ENCODE measurements at places on chromosomes 4 and X.

DNA sequence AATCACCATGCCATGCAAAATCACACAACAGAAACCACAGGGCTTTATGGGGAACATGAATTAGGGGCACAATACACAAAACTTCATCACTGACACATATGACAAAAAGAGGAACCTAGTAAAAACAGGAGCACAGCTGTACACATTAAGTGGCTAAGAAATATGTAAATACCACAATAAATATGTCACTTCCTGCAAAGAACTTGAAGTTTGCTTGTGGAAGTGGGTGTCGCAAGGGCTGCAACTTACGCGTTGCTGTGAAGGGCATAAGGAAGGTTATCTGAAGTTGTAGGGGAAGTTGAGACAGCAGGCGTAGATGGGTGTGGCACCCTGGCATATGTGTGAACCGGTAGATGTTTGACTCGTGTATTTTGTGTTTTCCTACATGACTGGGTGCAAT lies 42.4 kb downstream of the CLCN4 start:
- DNase-seq: no peak

GRCh38 chrX:87525771-87526229 lies 8.2 kb downstream of the KLHL4 start:
- DNase-seq: no peak

DNA sequence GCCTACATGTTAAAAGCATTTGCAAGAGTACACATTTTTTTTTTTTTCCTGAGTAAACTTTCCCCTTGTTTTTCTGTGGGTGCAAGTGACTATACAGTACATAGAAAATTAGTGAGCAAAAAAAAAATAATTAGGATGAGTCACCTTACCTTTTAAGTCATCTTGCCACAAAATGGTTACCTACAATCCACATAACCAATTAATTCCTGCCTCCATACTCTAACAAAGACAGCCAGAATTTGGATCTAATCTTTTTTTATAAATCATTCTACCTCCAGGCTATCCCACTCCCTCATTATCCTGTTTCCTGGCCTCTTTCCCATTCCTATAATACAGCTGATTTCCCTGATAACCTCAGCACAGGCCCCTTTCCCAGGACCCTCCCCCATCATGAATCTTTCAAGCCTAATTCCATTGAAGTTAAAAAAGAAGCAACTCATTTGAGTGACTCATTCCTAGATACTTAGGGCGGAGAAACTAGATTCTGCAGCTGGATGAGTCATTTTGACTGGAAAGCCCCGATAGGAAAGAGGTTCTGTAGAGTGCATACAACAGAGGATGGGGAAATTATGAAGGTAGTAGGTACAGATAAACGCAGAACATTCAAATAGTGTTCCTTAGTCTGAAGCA lies 128.2 kb downstream of the C4orf51 start:
- DNase-seq: no peak

GRCh38 chrX:132442691-132443090 lies 46.1 kb downstream of the MBNL3 start:
- DNase-seq: no peak

DNA sequence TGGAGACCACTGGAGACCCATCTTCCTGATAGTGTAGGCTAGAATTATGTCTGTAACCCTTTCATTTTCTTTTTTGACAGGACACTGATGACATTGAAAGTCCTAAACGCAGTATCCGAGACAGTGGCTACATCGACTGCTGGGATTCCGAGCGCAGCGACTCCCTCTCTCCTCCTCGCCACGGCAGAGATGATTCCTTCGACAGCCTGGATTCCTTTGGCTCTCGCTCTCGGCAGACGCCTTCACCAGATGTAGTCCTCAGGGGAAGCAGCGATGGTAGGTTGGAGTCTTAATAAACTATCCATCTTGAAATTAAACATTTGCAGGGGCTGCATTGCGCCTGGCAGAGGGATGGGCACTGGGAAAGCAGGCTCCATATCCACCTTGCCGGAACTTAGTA lies 75.4 kb downstream of the LIMCH1 start:
- no peak for DNase-seq

DNA sequence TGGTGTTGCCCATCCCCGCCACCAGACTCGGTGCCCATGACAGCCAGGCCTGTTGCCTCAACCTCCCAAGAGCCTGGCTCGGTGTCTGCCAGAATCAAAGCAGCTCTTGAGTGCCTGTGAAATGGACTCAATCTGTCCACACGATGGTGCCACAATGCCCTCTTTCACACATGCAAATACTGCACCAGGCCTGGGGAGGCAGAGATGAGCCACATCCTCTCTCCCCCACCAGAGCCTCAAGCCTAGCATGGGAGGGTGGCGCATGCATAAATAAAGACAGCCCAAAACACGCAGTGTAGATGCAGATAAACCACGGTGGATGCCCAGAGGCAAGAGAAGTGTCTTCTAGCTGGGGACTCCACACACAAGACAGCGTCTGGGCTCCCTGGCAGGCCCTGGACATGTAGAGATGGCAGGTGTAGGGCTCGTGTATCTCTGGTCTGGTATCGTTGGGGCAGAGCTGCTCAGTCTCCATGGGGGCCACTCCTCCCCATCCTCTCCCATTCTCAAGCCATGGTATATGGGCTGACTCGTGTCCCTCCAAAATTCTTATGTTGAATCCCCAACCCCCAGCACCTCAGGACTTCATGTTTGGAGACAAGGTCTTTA lies 65.6 kb downstream of the JAKMIP1 start:
- DNase-seq: no peak

DNA sequence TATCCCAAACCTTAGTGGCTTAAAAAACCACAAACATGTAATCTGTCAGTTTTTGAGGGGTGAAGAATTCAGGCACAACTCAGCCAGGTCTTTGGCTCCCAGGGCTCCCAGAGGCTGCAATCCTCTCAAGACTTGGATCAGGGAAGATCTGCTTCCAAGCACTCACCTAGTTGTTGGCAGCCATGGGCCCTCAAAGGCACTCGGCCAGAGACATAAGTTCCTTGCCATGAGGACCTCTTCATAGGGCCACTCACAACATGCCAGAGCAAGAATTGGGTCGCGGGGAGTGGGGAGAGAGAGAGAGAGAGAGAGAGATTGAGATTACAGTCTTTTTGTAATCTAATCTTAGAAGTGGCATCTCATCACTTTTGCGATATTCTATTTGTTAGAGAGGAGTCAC lies 77.1 kb upstream of the TBC1D9 start:
- no peak for DNase-seq

DNA sequence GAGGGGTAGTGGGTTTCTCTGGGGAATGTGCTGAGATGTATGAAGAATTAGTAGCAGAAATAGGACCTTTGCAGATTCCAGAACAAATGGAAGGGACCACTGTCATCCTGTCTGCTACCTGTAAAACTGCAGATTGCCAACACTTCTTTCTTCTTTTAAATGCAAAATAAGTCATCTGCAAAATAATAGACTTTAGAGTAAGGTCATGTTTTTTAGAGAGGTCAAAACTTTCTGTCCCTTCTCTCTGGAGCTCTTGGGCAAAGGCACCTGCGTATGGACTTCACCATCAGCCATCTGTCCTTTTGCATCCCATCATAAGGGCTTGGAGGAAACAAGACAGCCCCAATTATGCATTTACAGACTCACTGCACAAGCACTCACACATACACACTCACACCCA lies 121.1 kb upstream of the PPARGC1A start:
- DNase-seq: no peak

- no peak for DNase-seq
These were observed 115.6 kb upstream of the NKX1-1 start for GRCh38 chr4:1521821-1522361.

- DNase-seq: no peak
These were observed 23.1 kb upstream of the CAMK2D start for GRCh38 chr4:113784497-113785250.

- no peak for DNase-seq
These were observed 116.6 kb downstream of the IRF2 start for GRCh38 chr4:184357772-184358171.

GRCh38 chrX:40022421-40022820 lies 75.3 kb downstream of the BCOR start:
- no peak for DNase-seq

DNA sequence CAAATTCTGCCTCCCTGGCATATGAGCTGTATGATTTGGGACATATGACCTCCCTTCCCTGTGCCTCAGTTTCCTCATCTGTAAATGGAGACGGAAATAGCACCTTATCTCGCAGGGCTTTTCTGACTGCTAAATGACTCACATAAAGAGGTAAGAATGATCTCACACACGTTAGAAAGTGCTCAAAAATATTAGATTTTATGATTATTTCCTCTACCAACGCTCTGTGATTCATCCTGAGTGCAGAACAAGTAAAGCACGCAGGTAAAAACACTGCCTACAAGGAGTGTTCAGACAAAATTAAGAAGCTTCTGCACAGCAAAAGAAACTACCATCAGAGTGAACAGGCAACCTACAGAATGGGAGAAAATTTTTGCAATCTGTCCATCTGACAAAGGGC lies 21.1 kb downstream of the ACSL1 start:
- DNase-seq: no peak

GRCh38 chrX:45633419-45633818 lies 432.7 kb upstream of the DIPK2B start:
- no peak for DNase-seq

DNA sequence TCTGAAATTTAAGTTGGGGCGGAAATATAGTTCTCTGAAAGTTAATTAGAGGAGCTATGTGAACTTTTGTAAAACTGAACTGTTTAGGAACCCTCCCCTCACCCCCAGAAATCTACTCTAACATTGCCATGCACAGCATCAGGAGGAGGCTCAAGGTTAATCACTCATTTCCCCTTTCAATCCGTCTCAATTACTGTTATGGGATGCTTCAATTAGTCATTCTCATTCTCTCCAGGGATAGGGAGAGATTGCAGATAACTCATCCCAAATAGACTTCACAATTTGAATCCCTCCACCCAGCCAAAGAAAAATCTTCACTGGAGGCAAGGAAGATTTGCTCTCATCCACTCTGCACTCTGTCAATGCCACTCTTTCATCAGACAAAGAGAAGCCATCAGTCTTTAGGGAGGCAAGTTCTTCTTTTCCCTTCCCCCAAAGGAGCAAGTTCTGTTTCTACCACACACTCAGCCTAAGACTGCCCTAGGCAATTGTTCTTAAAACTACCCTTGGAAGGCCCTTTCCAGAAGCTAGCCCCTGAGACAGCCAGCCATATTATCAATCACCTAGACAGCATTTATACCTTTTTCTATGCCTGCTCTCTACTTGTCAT lies 140.4 kb downstream of the SLC10A7 start:
- DNase-seq: no peak

GRCh38 chr4:41881981-41882624 lies 53.1 kb upstream of the TMEM33 start:
- no peak for DNase-seq

DNA sequence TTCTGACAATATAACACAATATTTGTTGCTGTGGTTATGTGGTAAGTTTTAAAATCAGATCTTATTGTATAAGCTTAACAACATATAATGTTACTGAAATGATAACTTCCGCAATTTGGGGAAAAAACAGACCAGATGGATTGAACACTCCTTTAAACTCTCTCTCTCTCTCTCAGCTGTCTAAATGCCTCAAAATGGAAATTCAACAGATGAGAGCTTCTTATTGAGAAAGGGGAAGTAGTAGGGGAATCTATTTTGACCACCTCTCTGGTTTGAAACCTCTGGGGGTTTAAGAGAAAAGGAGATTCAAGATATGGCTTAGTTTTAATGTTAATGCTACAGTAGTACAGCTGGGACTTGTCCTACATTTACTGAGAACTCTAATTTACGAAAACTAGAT lies 40.3 kb downstream of the DMD start:
- no peak for DNase-seq

DNA sequence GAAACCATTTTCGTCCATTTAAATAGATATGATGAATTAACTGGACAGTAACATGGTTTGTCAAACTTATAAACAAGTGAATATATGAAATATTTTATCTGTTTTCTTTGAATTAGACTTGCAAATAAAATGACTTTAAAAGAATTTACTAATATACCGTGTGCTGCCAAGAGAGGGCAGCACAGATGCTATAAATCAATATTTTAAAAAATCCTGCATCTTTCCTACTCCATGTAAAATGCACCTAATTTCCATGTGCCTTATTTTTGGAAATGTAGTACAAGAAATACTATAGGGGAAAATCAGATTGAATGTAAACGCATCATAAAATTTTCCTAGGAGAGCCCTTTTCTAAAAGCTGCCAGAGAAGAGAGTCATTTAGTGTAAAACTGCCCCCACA lies 62.2 kb downstream of the PRKX start:
- no peak for DNase-seq

DNA sequence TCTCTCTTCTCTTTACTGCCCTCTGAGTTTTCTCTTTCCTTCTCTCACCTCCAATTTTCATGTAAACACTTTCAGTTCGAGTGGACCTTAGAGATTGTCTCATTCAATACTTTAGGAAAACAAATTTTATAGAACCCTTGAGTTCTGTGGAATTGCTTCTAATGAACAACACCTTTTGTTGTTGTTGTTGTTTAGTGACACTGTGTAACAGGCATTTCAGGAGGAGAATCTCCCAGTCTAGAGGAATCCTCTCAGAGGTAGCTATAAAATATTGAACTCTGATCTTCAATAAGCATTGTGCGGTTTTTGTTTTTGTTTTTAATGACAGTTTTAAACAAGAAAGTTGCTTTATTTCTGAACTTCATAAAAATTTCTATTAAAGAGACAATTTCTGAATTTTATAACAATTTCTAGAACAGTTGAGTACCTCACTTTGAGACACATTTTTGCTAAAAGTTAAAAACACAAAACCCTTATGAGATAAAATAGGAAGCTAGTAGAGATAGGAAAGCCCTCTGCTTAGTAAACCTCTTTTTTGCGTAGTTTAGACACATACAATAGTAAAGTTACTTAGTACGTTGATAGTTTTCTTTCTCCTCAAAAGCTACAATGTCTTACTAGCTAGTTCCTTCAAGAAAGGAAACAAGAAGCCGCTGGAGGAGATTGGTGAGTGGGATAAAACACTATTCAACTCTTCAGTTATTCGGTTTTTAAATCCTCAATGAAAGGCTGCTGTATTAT lies 38.8 kb downstream of the CLCN3 start:
- no peak for DNase-seq

DNA sequence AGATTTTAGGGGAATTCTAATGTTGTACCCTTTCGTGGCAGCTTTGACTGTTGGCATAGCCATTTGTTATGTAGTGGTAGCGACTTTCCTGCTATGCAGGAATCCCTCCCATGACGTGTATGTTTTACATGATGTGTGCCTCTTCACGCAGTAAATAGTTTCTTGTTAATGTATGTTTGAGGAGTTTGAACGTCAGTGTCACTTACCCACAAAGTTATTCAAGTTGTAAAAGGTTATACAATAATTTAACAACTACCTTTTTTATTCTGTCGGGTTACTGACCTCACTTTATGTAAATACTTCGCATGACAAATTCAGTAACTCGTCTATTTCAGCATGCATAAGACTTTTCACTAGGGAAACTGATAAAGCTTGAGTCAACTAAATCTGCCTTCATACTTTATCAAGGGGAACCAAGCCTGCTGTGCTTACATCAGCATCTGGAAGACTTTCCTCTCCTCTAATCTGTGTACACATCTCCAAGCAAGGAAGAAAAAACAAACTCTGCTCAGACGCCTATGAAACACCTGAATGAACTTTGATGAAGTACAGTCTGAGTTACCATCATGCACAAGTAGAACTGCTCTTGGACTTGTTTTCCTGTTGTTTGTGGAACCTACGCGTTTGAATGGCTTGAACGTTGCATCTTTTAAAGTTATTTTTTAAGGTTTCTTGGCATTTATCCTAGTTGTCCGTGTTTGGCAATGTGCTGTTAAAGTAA lies 61.2 kb downstream of the SLC9A6 start:
- no peak for DNase-seq

Data from activated T-cell treated with anti-CD3 and anti-CD28 coated beads for 48 hours (primary cell).